Fibroblast of skin of right biceps (primary cell): ENCODE measurements at places on chromosomes 3 and 15.

DNA sequence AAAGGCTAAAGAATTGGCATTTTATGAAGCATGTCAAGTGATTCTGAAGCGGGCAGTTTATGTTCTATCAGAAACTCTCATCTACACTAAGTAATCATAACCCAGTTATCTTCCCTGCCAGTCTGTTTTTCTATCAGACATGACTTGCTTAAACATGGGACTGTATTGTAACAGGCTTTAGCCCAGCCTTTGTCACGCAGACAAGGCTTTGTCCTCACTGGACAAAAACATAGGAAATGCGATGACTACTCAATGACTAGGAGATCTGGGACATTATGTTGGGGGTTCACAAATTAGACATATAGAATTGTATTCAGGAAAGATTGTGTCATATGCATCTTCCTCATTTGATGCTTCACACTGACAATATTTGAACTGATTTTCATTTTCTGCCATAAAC is 115.5 kb downstream of the GADL1 start:
- no peak for DNase-seq

DNA sequence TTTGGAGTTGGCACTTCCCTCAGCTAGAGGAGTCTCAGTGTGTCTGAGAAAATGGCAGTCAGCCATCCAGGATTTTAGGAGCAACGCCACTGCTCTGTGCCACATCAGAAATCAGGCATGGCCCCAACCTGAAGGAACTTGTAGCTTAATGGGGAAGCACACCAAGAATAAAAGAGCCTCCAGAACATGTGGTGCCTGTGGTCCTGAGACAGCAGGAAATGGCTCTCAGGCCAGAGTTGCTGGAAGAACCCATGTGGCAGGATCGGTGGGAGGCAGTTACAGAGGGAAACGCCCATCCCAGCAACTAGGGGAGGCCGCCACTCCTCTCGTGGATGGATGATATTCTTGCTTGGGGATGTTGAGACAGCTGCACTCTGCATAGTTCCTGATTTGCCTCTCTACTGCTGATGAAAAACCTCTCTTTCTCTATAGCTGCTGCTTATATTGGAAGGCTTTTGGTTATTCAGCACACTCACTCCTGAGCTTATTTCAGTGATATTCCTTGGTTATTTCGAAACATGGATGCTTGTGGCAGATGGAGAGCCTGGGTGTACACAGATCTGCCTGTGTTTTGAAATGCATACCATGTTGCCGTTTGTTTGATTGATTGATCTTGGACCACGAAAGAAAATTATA is 52.4 kb downstream of the KLHL25 start:
- peak; percentile 37 for DNase-seq

- no peak for DNase-seq
These were observed 22.3 kb upstream of the TRIM59 start for GRCh38 chr3:160471892-160472291.

- DNase-seq, result peak; percentile 1
These were observed 1090.9 kb downstream of the TBL1XR1 start for GRCh38 chr3:176106380-176106779.

- DNase-seq, result peak; percentile 80
These were observed 471.8 kb downstream of the GBE1 start for GRCh38 chr3:81289676-81290075.

DNA sequence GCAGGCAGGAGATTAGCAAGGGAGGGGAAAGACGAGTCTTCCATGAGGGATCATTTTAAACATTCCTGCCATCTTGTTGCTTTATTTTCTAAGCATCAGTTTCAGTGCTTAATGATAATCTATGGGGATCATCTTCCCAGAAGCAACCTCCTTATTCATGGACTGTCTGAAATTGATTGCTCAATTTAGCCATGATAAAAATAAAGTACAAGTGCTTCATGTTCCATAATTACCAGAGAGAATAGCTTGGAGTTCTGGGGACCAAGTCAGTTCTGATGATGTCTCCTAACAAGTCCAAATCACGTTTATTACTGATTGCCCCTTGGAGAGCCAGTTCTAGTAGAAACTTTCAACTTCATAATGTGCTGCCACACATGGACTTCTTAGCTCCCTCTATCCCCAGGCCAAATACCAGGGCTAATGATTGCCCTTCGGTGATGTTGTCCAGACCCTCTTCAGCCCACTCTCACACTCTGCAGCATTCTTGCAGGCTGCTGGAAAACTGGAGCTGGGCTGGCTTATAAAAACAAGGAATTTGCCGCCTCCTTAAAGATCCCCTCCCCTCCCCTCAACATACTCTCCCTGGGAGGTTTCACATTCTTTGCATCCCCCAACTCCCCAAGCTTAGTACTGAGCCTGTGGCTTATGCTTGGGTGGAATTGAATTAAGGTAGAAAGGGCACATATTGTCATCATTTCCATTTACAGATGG is 222.1 kb upstream of the ADAMTS9 start:
- DNase-seq, result peak; percentile 34

DNA sequence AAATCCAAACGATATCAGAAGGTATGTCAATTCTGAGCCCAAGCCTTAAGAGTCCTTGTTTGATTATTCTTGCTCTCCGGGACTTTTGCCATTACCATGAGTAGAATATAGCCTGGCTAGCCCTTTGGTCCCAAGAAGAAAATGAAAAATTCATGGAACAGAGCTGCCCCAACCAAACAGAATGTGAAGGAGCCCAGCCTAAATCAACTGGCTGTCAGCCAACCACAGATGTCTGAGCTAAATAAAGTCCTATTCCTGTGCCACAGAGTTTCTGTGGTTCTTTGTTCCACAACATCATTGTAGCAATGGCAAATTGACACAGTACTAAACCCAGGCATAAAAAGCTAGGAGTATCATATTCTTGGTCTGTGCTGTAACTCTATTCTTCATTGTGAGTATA is 185.2 kb downstream of the CPNE4 start:
- no peak for DNase-seq

DNA sequence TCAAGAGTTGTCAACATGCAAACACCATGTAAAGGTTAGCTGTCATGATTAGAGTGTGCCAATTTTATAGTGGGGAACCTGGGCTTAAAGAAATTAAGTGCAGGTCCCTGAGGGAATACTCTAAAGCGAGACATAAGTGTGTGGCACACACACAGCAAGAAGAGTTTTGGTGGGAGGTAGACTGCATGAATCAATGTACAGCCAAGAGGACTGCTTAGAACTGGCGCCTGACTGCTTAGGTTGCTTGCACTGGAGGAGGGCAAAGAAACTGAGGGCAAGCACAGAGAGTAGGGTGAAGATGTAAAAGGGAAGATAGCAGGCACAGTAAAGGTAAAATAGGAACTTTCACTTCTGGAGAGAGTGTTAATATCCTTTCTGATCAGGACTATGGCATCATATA is 184.9 kb downstream of the SOX2 start:
- no peak for DNase-seq

GRCh38 chr3:52339612-52340011 is 23.5 kb downstream of the DNAH1 start:
- peak; percentile 77 for DNase-seq

DNA sequence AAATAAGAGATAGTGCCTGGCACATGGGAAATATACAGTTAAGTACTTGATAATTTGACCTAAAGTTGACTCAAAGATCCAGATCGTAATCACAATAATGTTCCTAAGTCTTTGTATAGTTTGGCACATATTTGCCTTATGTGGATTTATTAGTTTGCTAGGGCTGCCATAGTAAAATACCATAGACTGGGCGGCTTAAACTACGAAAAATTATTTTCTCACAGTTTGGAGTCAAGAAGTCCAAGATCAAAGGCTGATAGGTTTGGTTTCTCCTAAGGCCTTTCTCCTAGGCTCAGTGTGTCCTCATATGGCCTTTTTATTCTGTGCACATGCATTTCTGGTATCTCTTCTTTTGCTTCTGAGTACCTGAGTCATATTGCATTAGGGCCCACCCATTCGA is 453.7 kb downstream of the NAALADL2 start:
- DNase-seq, result peak; percentile 15

GRCh38 chr3:13188181-13188779 is 115.1 kb upstream of the IQSEC1 start:
- no peak for DNase-seq

DNA sequence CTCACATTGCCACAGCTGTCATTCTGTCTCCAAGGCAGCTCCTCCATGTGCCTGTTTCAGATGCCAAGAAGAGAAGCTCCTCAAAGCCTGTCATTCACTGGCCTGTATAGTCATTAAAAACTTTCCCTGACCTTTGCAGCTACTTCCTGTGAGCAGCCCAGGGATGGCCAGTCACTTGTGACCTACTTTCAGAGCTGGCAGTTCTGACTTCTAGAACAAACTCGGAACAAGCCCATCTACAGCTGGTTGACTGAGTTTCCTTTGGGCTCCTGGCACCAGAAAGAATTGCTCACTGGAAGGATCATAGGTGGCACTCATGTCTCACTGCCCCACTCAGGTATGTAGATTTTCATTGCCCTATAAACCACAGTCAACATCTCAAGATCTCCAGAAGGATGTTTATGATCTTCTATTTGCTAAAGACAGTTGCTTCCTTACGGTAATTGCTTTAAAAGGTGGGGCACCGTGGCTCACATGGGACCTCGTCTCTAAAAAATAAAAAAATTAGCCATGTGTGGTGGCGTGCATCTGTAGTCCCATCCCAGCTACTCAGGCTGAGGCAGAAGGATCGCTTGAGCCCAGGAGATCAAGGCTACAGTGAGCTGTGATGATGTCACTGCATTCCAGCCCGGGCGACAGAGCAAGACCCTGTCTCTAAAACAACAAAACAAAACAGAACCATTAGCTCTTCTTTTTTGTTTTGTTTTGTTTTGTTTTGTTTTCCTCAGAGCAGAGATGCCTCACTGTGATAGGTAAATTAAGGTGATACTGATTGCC is 11.2 kb upstream of the ATP13A3 start:
- no peak for DNase-seq

- no peak for DNase-seq
These were observed 166.9 kb downstream of the TNIK start for GRCh38 chr3:171293142-171293782.

GRCh38 chr3:180189310-180189648 is 152.5 kb upstream of the PEX5L start:
- no peak for DNase-seq

DNA sequence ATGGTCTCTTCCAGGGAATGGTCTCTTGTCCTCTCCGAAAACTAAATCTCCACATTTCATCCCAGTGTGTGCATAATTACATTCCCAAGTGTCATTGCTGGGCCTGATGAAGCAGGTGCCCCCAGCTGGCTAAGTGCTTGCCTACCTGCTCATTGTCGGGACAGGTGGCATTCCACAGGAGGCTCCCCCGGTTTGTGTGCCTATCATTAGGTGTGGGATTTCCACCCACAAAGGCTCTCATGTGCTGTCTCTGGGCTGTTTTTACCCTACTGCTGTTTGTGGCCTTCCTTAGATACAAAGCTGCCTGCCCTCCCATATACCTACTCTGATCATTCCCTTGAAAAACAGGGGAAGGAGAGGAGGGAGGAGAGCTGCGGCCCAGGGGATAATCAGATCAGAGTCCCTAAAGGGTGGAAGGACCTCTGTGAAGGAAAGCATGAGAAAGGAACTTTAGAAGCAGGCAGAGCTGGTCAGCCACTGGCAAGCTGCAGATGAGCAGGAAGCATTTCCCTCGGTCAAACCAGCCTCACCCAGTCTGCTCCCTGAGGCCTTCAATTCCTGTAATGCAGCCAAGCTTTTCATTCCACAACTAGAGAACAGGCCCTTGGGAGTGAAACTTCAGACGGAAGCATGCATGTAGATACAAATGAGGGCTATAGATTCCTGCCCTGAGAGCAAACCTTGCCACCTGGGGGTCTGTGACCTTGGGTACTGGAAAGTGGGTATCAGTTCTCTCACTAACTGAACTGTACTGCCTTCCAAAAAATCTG is 60.7 kb upstream of the HEG1 start:
- peak; percentile 78 for DNase-seq

DNA sequence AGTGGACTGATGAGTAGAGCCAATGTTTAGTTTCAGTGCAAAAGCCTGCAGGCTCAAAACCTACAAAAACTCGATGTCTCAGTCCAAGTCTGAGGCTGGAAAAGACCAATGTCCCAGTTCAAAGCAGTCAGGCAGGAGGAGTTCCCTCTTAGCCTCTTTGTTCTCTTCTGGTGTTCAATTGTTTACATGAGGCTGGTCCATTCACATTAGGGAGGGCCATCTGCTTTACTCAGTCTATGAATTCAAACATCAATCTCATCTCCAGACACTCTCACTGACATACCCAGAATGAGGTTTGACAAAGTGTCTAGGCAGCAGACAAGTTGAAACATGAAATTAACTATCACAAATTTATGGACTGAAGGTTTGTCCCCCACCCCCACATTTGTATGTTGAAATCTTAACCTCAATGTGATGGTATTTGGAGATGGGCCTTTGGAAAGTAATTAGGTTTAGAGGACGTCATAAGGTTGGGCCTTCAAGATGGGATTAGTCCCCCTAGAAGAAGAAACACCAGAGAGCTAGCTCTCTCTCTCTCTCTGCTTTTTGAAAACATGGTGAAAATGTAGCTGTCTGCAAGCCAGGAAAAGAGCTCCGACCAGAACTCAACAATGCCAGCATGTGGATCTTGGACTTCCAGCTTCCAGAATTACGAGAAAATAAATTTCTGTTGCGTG is 438.5 kb upstream of the RGMA start:
- no peak for DNase-seq
